M059J (cell line): ENCODE measurements at places on chromosomes 11 and 22. TPM values are rescaled to one million over a fixed set of nuclear protein-coding genes. Genes with fewer than 3 reads are reported as not detected.

DNA sequence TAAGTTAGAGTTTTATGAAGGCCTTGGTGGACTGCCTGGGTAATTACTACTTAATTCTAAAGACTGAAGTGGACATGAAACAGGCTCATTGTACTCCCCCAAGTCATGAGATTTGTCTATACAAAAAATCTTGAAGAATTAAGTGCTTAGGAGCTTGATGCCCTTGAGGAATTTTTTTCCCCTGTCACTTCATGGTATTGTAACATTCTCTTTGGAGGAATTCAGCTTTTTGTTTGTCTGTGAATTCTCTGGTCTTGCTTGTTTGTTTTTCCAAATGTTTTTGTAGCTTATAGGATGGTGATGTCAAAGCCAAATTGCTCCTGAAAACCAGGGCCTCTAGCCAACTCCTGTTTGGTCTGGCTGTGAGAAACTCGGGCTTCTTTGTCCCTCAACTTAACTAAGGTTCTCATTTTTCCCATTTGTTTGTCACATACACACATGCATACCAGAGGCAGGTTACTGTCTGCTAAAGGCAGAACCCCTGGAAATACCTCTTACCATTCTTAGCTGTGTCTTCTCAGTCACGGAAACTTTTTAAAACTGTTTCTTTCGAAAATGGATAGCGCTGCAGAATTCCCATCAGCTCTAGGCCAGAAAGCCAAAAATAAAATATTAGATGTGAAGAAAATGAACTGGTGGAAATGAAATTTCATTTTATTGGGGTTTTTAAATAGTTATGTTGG, 66.9 kb downstream of the AMOTL1 start:
- DNase-seq = peak; percentile 5

Gene SLC5A1
- total RNA-seq = not detected in 2 replicates

DNA sequence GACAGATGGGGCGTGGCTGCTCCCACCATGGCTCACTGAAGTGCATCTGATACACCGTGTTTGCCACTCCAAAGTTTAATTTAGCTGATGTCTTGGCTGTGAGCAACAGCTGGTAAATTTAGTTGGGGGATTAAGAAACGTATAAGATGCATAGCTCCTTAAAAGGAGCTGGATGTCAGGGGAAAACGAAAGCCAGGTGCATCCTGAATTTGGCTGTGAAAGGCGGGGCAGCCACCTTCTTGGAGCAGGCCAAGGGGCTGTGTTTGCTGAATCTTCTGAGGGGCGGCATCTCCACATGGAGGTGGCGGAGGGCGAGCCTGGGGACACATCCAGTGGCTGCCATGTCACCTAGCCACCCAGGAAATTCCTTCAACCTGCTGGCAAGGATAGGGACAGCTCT, 20.7 kb upstream of the NCF4 start:
- DNase-seq = no peak

Gene API5
- 88.0 and 119 TPM in 2 replicates for total RNA-seq

DNA sequence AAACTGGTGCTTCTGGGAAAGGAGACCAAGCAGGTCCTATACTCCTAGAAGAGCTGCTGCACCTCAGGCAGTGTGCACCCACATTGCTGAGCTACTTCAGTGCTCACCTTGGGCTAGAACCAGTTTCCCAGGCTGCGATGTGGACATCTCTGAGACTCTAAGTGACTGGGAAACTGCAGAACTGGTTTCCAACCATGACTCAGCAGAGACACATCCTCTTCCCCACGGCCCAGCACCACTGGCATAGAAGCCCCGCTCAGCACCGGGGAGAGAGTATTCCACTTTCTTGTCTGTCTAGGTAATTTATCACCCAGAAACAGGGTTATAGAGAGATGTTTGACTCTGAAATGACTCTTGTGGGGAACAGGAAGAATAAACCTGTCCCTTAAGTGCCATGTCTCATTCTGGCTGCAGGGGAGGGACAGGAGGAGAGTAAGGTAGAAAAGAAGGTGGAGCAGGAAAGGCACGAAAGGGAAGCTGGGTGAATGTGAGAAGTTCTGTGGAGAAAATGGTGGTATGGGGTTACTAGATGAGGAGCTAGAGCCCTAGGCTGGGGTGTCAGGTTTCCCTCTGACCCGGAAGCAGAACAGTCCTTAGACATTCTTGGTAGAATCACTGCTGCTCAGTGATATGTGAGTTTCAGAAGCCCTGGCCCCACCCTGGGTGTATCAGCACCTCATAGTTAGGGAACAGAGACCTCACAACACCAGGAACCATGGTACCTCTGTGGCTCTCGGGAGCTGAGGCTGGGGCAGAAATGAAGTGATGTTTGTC, 340.4 kb upstream of the NCAM1 start:
- peak; percentile 47 for DNase-seq

GRCh38 chr22:24517446-24517845, 22.3 kb downstream of the UPB1 start:
- no peak for DNase-seq

- no peak for DNase-seq
These were observed 39.9 kb downstream of the OR2AT4 start for GRCh38 chr11:75056814-75057213.

Gene APOL3
- total RNA-seq = 11.7 and 12.4 TPM in 2 replicates

GRCh38 chr11:66264914-66265313, 3.5 kb upstream of the RAB1B start:
- DNase-seq = no peak
